Karpas-422 (cell line): ENCODE measurements at places on chromosomes 16 and 17. TPM values are rescaled to one million over a fixed set of nuclear protein-coding genes. Genes with fewer than 3 reads are reported as not detected.

The IRF8 gene
- total RNA-seq = 285 and 592 TPM in 2 replicates

The ARHGAP23 gene
- 0.04 and 0.54 TPM in 2 replicates for total RNA-seq

- no peak for DNase-seq
Measured at GRCh38 chr16:88635671-88636319, 2.6 kb upstream of the IL17C start.

GRCh38 chr16:80585764-80586163 is 45.0 kb downstream of the DYNLRB2 start:
- DNase-seq = no peak

DNA sequence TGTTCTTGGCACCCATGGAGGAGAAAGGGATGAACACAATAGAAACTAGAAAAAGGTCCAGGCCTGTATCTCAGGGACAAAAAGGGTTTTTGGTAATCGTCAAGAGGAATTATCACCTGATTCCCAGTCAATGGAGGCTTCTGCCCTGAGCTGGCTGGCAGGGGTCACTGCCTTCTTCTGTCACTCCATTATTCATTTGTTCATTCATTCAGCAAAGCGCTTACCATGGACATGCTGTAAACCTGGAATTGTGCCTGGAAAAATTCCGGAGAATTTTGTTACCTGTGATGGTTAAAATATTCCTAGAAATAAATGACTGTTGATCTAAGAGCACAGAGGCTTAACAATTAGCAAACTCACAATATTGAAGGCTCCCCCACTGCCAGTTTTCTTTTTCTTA is 212.3 kb downstream of the SHISA9 start:
- DNase-seq = no peak
